ENCODE measurements at places on chromosomes 16 and 17. TPM values are rescaled to one million over a fixed set of nuclear protein-coding genes. Genes with fewer than 3 reads are reported as not detected.

The CMTM4 gene
- polyA plus RNA-seq: 25.2 TPM

The MAPT gene
- 7.7 TPM for polyA plus RNA-seq

The RCVRN gene
- polyA plus RNA-seq: 0.17 TPM

The GLTPD2 gene
- 0.81 TPM for polyA plus RNA-seq

The HBQ1 gene
- polyA plus RNA-seq: 1.3 TPM

Measured in left lung (tissue), 14 donors.